ENCODE measurements at places on chromosomes 12 and 14.

GRCh38 chr14:51733147-51733546 is 81.4 kb downstream of the FRMD6 start:
- no peak for DNase-seq

DNA sequence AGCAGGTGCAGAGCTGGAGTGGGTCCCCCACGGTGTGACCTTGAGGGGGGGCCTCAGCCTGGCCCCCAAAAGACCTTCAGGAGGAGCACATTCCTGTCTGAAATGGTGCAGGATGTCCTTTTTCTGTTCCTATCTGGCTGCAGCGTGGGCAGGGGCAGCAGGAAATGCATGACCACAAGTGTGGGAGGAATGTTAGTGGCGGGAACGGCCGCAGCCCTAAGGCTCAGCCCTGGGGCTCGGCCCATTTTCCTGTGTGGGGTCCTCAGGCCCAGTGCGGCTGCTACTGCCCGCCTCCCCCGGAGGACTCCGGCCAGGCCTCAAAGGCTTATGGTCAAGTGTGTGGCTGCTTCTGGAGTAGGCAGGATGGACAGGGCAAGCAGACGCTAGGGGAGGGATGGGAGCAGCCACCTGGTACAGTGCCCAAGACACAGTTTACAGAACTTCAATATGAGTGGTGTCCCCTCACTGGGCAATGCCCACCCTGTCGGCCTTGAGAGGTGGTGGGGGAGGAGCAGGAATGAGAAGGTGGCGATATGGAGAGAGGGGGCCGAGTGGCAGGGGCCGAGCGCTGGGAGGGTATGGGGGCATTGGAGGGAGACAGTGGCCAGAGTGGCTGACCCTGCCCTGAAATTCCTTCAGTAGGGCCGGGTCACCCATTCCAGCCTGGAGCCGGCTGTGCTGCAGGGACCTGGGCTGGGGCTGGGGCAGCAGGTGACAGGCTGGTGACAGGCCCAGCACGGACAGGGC is 137.4 kb downstream of the CALM1 start:
- DNase-seq, result no peak

- DNase-seq, result no peak
Observed at GRCh38 chr12:20189767-20190166, 178.6 kb upstream of the PDE3A start.

DNA sequence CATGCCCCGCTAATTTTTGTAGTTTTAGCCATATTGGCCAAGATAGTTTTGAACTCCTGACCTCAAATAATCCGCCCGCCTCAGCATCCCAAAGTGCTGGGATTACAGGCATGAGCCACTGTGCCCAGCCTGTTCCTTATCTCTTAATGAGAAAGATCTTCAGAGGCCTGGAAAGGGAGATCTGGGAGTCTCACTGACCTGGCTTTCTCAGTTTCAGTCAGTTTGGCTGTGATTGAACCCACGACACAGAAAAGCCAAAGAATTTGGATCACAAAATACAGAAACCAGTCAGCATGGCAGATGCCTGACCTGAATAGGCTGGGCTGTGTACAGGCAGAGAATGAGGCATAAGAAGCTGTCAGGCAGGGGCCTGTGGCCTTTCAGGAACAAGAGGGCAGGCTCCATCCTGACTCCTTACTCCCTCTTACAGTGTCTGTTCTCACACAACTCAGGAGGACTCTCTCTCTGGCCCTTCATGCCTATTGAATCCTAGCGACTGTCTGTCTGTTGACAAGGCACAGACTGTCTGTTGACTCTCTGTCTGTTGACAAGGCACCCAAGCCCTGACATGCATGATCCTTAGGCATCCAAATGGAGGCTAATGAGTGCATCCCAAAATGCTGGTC is 366.5 kb upstream of the CCDC196 start:
- no peak for DNase-seq

DNA sequence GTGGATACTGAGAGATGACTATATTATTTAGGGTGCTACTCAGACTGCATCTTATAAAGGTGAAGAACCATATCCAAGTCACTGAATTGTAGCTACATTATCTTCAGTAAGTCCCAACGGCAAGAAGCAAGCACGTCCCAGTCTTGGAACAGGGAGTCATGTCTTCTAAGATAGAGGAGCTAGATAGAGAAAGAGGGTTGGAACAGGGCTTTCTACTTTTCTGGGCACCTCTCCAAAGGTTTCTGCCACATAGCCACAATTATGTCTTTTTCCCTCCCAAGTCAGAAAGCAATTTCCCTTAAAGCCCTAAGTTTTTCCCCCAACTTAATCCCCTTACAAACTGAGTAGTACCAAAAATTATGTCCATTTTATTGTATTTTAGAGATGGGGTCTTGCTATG is 22.4 kb downstream of the MAPK1IP1L start:
- DNase-seq, result no peak

GRCh38 chr14:63045612-63046320 is 508 bp upstream of the KCNH5 start:
- DNase-seq, result no peak

Data from activated CD4-positive, CD25-positive, alpha-beta regulatory T cell (primary cell).